ENCODE measurements at places on chromosomes 2 and 18.

DNA sequence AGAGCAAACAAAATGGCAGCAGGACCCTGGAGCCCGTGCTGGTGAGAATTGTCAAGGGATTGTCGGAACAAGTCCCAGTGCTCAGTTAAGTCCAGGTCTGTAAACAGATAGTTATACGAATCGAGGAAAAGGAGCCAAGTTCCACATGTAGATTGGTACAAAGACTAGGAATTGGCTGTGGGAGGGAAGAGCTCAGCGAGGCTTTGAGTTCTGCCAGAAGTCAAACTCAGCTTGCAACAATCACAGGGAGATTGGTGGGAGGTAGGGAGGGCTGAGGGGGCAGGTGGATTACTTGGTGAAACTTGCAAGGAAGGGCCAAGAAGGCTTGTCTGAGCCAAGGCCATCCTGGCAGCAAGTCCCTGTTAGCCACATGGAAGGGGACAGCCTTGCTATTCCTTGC, 217.8 kb upstream of the ARL4C start:
- DNase-seq: no peak

- DNase-seq: no peak
Measured at GRCh38 chr18:42230636-42231035, 275.6 kb downstream of the PIK3C3 start.

GRCh38 chr2:33047939-33048338, 101.2 kb downstream of the LTBP1 start:
- no peak for DNase-seq

GRCh38 chr2:71907503-71907902, 240.2 kb downstream of the CYP26B1 start:
- no peak for DNase-seq

GRCh38 chr18:54117853-54118773, 106.4 kb downstream of the MBD2 start:
- no peak for DNase-seq

- DNase-seq: peak; percentile 49
Measured at GRCh38 chr18:32469691-32470459, 807 bp downstream of the GAREM1 start.

DNA sequence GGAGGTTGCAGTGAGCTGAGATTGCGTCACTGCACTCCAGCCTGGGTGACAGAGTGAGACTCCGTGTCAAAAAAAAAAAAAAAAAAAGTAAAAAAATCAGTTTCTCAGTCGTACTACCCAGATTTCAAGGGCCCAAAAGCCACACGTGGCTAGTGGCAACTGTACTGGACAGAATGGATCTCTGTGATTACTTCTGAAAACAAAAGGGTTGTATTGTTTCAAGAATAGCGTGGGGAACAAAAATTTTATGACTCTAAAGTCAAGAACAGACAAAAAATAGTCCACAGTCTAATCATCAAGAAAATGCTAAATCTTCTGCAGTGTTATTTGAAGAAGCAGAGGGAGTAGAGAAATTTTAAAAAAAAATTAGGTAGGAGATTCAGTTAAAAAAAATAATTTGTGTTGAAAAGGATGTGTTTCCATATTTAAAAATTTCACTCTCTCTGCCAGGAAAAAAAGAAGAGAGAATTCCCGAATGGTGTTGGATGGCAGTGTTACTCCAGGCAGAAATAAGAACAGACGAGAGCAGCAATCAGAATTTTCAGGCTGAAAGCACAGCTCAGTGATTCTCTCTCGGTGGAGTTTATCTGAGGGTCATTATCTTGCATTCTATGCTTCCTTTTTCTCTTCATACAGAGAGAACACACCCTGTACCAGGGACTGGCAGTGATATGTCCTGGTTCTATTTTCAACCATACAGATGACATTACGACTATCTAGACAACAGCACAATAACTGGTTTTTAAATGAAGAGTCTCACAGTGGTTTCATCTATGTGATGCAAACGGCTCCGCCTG, 61.8 kb downstream of the CABYR start:
- DNase-seq: no peak

DNA sequence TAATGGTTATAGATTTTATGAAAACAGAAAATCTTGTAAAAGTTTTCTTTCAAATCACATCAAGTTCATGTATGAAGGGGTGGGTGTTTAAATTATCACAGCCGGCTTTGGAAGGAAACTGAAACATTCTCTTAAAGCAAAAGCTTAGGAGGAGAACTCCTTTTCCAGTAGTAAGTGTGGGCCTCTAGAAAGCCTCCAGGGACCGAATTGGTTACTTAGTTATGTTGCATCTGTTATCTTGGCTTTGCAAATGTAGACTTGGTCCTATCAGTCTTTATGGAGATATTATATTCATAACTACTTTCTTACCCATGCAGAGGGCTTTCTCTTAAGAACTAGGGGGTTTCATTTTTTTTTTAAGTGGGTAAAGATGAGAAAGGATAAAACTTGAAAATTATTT, 7.4 kb downstream of the NAB1 start:
- DNase-seq: no peak

- peak; percentile 44 for DNase-seq
Measured at GRCh38 chr18:31498574-31499524, 872 bp downstream of the DSG2 start.

DNA sequence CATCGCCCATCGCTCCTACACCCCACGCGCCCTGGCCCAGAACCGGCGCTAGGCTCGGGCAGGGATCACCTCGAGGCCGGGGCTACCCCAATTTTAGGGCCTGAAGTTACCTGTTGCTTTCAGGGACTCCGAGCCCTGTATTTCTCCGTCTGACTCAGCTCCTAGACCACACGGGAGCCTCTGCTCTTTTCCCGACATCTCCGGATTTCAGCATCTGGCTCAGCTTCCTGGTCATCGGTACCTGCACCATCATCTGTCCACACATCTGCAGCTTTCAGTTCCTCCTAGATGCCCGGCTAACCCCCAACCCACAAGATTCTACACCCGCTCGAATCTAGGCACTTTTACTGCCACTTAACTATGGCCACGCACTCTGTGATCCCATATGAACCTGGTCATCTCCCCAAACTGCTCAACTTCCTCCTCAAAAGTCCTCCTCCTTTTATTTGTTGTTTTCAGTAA, 12.1 kb upstream of the HMSD start:
- no peak for DNase-seq

- no peak for DNase-seq
Measured at GRCh38 chr2:40831321-40831873, 379.5 kb upstream of the SLC8A1 start.

- DNase-seq: no peak
Measured at GRCh38 chr2:18436503-18437005, 123.9 kb downstream of the RDH14 start.

- no peak for DNase-seq
Measured at GRCh38 chr2:25324905-25325592, 16.7 kb downstream of the DNMT3A start.

DNA sequence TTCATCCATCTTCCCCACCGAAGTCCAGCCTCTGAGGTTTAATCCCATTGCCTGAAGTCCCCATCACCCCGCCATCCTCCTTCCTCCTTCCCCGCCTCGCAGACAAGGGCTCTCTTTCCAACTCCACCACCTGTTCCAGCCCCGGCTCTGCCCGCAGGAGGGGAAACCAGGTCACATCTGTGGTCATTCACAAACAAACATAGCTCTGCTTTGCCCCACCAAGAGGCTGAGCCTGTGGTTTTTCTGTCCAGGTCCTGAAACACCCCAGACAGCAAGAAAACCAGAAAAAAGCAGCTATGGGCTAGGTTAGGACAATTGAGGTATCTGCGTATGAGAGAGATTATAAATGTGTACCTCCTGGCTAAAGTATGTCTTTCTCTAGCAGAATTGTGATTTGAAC, 144.7 kb downstream of the GLI2 start:
- no peak for DNase-seq

GRCh38 chr2:179876266-179876665, 14.9 kb upstream of the ZNF385B start:
- DNase-seq: no peak

GRCh38 chr2:239223310-239224198, 177.3 kb downstream of the HDAC4 start:
- no peak for DNase-seq

DNA sequence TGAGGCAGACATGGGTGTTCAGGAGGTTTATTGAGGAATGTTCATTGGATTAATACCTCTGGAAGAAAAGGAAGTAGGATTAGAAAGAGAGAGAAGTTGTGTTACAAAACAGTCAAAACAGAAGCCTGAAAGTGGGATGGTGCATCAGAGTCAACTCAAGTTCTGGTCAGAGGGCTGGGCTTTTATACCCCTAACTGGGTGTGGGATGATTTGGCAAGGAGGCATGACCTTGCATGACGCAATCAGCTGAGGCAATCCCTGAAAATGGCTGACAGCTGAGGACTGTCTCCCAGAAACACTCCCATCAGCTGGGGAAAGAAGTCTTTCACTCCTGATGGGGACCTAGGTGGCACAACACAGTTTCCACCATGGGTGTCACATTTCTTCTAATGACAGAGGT, 818.2 kb downstream of the SATB2 start:
- DNase-seq: no peak

DNA sequence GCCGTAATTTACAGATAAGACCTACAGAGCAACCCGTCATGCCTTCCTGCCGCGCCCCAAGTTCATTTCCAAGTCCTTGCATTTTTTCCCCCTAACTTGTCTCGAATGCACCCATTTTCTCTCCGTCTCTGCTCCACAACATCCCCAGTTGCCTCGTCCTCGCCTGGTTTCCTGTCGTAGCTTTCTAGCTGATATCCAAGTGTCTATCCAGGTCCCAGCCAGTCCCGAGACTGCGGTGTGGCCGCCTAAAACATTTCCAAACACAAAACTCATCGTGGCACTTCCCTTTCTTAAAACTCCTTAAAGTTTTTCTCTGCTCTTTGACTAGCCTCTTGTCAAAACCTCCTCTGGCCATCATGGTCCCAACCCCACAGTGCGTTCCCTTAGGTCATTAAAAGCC, 1.2 kb upstream of the BARD1 start:
- no peak for DNase-seq

DNA sequence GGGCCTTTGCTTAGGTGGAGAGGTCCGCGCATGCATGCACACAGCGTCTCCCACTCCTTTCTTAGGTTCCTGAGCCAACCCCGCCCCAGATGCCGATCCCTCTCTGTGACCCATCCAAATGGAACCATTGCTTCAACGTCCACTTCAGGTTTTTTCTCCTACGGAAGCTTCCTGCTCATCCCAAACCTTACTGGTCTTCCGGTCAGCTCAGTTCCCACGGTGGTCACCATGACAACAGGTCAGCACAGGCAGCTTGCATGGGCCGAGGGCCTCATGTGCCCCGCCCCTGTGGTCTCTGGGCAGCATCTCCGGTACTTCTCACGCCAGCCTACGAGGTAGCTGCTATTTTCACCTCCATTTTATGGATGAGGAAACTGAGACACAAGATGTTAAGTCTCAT, 163.7 kb downstream of the SOCS6 start:
- no peak for DNase-seq

DNA sequence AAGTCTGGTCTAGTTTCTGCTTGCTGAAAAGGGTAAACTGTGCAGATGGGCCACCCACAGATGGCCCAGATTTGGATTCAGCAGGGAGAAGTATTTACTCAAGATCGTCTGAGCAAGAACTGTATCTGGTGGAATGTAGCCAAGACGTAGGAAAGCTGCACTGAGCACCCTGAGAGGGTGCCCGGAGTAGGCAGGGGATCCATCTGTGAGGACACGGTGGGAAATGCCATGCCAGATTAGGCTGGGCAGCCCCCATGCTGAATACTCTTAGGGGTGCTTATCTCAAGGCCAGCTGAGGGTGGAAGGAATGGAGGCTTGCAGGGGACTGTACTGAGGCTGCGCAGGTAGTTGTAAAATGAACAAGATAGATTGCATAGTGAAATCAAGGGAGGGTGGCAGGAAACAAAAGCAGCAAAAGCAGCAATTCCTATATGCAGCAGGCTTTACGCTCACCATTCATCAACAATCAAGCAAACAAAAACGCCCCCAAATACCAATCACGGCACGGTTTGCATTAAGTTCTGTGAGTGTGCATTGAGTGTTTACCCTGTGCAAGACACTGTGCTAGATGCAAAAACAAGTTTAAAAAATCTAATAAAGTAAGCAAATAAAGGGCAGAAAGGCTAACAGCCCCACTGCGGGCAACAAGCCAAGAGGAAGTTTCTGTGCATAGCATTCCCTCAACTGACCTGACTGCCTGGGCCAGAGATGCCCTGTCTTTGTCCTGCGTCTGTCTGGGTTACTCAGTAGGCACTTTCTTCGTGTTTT, 32.2 kb upstream of the LPIN2 start:
- DNase-seq: no peak

- DNase-seq: no peak
Measured at GRCh38 chr2:23734416-23734815, 192.5 kb downstream of the ATAD2B start.

GRCh38 chr2:106566050-106566449, 78.9 kb downstream of the CD8B2 start:
- DNase-seq: peak; percentile 6

DNA sequence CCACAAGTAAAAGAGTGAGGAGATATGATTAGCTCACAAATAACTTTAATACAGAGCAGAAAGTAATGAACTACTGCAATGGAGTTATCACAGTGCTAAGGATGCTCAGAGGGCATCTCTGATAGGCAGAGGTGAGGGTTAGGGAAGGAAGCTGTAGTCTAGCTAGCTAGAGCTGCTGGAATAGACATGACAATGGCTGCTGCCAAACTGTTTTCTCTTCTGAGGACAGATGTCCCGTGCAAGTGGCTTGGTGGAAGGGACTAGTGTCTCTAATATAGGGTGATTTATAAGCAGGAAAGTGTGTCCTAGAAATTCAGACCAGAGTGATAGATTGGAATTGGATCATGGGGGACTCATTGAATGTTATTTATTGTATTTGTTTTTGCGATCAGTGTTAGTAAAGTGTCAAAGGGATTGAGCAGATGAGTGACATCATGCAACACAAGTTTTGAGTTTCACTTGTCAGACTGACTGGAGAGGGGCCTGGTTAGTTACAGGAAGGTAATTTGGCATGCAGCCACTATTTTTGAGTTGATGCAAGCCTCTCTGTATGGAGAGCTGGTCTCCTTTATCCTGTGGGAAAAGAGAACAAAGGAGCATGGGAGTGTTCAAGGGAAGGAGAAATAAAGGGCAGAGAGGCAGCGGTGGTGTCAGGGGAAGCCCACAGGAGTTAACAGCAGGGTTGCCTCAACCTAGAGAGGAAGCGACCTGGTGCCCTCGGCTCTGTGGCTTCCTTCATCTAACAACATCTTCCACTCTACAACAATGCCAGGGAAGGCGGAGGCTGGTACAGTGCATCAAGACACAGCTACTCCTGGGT, 1.9 kb downstream of the CTLA4 start:
- peak; percentile 13 for DNase-seq

DNA sequence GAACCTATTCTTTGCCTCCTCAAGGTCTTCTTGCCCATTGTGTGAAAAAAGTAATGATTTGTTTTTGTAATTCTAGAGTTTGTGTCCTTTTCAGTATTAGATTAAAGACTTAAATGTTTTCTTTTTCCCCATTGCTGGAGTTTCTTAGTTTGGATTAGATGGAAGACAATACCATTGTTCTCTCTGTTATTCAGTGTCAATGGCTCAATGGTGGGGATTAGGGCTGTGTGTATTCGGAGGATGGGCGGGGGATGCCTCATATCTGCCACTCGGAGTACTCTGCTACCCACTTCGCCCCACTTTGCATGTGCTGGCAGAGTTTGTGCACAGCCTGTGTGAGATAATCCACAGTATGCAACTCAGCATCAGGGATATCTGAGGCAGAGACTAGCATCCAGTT, 90.1 kb downstream of the KLHL29 start:
- DNase-seq: no peak

- peak; percentile 68 for DNase-seq
Measured at GRCh38 chr18:12652861-12653401, 5.0 kb downstream of the SPIRE1 start.

GRCh38 chr2:171400395-171400794, 33.4 kb downstream of the METTL8 start:
- peak; percentile 40 for DNase-seq

All from MCF 10A (cell line).